ENCODE measurements at places on chromosomes 5 and 9.

- DNase-seq: no peak
These were observed 11.9 kb downstream of the OTULINL start for GRCh38 chr5:14593326-14594021.

- DNase-seq: no peak
These were observed 82.2 kb upstream of the IL12B start for GRCh38 chr5:159412284-159413046.

DNA sequence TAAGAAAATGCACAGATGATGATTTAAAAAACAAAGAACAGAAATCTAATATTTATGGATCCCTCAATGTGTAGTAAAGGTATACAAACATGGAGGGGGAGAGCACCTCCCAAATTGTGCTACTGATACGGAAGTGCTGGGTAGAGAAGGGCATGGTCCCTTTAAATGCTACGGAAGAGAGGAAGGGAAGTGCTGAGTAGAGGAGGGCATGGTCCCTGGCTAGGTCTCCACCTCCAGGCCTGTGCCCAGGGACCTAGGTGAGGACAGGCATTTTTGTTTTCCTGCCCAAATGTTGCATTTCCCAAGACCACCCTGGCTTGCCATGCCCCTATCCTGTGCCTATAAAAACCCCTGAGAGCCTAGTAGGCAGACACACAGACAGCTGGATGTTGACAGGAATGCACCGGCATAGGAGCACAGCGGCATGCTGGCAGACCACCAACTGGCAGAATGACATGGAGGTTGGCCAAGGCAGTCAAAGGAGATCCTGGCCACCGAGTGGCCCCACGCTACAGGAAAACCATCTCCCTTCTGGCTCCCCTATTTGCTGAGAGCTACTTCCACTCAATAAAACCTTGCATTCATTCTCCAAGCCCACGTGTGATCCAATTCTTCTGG is 62.1 kb upstream of the SPDL1 start:
- no peak for DNase-seq

GRCh38 chr9:5178126-5178805 is 7.2 kb downstream of the INSL6 start:
- no peak for DNase-seq

GRCh38 chr9:7273575-7273974 is 515.8 kb downstream of the KDM4C start:
- DNase-seq: peak; percentile 28

- peak; percentile 46 for DNase-seq
These were observed 103.2 kb downstream of the PDE4D start for GRCh38 chr5:59790376-59790775.

- no peak for DNase-seq
These were observed 149.2 kb upstream of the ARRDC3 start for GRCh38 chr5:91532281-91532680.

GRCh38 chr5:79689541-79690466 is at the start of gene CMYA5:
CMYA5 (plus strand) TSS chr5:79689836; CDS start chr5:79689908, 72 bp downstream.
- DNase-seq: no peak

DNA sequence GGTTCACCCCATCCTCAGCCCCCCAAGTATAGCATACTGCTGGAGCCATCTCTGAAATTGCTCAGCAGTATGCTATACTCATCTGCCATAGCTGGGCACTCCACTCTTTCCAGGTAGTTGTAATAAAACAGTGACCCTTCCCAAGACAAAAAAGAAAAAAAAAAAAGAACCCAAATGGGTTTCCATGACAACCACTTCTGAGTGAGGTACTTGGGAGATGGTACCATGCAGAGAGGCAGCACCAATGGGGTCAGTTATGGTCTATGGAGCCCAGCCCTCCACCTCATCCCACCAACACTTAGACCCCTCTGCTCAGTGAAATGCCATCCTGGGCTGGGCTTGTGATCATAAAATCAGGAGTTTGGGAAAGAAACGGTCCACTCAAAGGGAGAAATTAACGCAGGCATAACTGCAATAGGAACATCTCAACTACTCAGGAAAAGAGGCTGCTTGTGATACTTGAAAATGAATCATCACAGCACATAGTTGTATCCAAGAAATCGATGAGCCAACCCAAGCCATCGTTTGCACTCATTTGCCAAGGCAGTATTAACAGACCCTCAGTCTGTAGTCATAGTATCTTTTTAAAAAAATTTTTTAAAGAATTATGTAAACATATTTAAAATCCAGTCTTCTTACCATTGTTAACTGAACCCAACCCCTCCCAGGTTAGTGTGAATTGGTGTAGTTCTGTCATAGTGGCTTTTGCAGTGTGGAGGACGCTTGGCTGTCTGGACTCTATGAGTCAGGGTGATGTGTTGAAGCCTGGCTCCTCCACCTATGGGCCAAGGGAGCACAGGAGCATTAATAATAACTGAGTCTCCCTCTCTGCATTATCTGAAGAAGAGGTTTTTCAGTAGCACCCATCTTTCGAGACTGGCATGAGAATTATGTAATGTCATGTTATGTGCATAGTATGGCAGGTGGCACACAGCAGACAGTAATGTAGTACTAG is 402.7 kb downstream of the SPOCK1 start:
- no peak for DNase-seq

GRCh38 chr5:135155616-135156214 is 121.7 kb upstream of the PITX1 start:
- DNase-seq: no peak

DNA sequence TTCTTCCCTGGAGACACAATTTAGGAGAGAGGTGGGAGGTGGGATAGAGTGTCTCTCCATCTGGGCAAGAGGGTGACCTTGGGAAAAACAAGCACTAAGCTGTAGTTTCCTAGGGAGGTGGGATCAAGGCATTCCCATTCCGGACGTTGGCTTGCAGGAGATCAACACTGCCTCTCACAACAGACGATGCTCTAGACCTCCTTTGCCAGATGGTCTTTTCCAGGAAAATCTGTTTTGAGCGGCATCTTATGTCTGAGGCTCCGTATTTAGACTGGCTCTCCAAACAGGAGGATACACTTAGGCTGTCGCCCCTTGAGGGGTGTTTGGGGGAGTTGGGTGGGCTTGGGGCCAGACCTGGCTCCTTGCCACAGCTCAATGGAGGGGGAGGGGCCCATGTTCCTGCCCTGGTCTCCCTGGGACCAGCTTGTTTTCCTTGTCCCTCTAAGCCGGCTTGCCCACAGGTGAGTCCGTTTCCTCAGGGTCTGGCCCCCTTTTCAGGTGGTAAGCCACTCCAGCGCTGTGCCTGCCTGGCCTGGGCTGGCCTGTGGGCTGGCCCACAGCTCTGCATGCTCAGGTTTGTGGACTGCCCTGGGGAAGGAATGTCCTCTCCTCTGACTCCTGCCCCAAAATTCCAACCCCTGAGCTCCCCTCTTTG is 2.4 kb downstream of the PSD2 start:
- no peak for DNase-seq

GRCh38 chr9:34547960-34548611 is 25.3 kb upstream of the ENHO start:
- DNase-seq: peak; percentile 64

DNA sequence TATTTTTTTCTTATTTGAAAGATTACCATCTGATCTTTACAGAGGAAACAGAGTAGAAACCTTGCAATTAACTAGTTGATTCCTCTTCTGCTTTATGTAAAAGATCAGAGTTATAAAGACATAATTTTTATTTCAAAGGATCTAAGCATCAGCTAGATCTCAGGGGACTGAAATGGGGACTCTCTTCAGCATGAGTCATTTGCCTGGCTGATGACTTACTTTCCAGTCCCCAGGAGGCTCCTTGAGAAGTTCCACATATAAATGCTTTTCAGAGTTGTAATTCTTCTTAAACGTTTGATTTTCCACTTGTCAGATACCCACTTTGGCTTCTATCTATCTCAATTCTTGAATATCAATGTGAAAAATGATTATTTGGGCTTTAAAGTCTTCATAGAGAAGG is 389.4 kb downstream of the RAB3C start:
- DNase-seq: no peak

- DNase-seq: no peak
These were observed 84.2 kb downstream of the AK8 start for GRCh38 chr9:132793606-132794580.

DNA sequence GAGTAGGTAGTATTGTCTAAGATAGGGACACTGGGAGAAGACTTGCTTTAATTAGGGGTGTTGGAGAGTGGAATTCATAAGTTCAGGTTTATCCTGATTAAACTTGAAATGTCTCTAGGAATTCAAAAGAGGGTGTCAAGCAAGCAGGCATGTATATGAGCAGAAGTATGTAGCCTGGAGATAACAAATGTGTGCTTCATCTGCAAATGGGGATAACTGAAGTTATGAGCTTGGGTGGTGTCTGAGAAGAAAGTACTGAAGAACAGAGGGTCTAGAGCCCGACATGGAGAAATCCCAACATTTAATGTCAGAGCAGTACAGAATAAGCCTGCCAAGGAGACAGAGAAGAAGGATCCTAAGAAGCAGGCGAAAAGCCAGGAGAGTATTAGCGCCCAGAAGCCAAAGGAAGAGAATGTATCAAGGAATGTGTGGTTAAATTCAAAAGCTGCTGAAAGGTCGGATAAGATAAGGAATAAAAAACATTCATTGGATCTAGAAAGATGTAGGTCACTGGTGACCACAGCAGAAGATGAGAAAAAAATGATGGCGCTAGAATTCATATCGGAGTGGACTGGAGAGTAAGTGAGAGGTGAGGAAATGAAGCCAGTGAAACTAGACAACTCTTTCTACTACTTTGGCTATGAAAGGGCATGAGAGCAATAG is 401.5 kb upstream of the PIK3R1 start:
- DNase-seq: no peak

DNA sequence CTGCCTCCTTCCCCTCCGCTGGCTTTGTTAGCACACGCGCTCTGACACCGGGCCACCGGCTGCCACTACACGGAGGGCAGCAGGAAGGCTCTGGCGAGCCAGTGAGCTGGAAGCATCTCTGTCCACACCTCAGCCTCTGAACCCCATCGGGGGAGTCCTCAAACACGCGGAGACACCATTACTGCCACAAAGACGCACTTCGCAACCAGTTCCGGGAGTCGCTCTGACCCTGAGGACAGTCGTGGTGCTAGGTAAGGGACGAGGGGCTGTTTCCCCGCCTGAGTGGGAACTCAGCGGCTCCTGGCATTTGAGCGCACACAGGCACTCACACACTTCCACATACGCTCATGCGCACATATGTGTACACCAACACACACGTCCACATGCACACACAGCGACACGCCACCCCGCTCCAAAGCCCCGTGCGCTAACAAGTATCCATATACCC is 160.0 kb downstream of the C9orf152 start:
- DNase-seq: no peak

- DNase-seq: peak; percentile 99
These were observed 124.9 kb downstream of the TMEM167A start for GRCh38 chr5:82952326-82952725.

GRCh38 chr9:94175669-94176068 is 83.4 kb upstream of the ZNF169 start:
- no peak for DNase-seq

GRCh38 chr9:32401488-32401887 is 17.0 kb downstream of the ACO1 start:
- no peak for DNase-seq

DNA sequence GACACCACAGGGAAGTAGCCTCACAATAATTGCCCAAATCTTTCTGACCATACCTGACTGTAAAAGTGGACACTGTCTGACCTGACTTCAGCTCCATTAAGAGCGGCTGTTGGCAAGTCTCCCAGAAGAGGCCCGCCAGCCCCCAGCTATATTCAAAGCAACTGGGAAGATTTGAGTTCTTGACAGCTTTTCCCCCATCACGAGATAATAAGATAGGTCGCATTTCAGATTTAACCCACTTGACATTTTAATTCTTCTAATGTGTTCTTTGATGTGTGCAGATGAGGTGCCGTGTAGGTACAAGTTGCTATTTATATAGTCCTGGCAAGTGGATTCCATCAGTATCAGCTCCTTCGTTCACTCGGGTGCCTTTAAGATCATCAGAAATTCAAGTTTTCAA is 345.7 kb downstream of the DRD1 start:
- DNase-seq: no peak

- DNase-seq: peak; percentile 9
These were observed 1.5 kb upstream of the GABBR2 start for GRCh38 chr9:98709968-98710965.

GRCh38 chr5:81010336-81011169 is 50.4 kb downstream of the RASGRF2 start:
- no peak for DNase-seq

DNA sequence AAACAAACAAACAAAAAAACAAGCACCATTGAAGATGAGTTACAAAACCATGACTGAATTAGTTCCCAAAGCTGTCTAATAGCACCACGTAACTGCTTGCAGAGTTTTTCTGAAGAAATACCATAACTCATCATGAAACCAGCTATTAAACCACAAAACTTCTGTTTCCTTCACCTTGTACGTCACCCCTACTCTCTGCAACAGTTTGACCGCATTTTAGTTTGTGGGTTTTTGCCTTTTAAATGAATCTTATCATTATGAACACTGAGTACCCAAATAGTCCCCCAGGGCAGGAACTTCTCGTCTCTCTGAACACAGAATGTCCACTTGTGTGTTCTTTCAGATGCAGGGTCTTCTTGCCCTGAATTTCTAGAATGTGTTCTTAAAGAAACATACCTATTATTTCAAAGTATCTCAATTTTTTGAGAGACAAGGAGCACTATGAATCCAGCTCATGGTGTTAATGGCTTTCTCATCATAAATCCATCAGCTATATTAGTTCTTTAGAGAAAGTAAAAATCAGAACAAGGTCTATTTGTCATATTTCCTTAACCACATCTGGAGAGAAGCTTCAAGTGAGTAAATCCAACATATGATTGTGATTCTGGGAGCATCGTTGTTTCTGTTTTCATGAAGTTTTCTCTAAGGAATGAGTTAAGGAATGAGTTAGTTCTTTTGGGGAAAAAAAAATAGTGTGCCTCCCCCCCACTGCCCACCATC is 210.6 kb downstream of the AUH start:
- peak; percentile 85 for DNase-seq

DNA sequence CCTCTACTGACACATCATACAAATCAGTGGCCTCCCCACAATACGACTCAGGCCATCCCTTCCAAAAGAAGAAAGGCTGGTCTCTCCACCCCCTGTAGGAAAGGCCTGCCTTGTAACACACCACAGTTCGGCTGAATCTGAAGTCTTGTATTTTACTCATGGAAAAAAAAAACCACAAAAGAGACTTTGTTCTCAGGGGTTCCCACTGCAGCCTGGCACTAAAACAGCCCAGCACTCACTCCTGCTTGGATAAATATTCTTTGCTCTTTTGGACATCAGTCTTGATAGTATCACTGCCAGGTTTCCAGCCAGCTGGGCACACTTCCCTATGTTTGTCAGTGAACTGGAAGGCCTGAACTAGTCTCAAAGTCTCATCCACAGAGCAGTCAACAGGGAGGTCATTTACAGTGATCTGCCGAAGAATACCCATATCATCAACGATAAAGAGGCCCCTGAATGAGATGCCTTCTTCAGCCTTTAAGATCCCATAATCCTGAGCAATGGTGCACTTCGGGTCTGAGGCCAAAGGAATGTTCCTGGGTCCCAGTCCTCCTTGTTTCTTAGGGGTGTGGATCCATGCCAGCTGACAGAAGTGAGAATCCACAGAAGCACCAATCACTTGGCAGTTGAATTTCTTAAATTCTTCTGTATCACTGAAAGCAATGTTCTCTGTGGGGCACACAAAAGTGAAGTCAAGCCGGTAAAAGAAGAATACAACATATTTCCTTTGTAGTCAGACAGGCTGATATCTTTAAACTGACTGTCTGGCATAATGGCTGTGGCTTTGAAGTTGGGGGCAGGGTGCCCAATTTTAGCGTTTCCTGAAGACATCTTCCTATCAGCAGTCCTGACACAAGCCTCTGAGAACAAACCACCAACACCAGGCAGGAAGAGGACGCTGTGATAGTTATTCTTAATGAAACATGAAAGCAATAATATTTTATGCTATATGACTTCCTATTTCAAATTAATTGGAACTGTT is 198.1 kb downstream of the LURAP1L start:
- peak; percentile 81 for DNase-seq
